ENCODE measurements at places on chromosomes 4 and X.

GRCh38 chr4:104971462-104971861 is 175.2 kb upstream of the TET2 start:
- DNase-seq: no peak

- no peak for DNase-seq
These were observed 95.4 kb upstream of the ADRA2C start for GRCh38 chr4:3670521-3671519.

DNA sequence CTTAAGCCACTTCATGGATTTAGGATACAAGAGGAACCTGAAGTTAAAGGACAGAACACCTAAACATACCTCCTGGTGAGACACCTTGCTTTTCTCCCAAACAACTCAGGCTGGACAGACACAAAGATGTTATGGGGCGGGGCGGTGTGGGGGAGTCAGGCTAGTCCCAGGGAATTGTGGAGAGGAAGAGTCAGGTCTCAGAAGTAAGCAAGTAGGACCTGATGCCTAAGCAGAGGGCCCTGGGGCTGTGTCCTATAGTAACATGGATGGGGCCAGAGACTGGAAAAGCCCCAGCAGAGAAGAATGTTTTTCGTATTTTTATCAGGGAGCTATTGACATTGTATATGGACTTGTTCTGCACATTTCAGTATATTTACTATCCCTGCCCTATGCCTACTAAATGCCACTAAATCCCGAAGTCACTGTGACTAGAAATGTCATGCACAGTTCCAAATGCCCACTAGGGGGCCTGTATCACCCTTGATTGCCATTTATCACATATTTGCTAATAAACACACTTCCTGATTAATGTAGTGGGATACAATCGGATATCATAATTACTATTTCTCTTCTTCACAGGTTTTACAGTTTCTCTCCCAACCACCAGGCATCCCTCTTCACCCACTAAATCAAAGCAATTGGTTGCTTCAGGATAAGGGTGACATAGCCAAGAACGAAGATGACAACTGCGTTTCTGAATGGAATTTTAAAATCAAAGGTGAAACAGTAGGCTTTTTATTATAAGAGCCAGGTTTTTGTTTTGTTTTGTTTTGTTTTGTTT is 23.8 kb upstream of the ARHGAP10 start:
- DNase-seq: peak; percentile 47

- no peak for DNase-seq
These were observed 37.5 kb downstream of the BEX3 start for GRCh38 chrX:103413705-103414387.

- DNase-seq: no peak
These were observed 9.3 kb downstream of the PAPSS1 start for GRCh38 chr4:107710493-107711459.

DNA sequence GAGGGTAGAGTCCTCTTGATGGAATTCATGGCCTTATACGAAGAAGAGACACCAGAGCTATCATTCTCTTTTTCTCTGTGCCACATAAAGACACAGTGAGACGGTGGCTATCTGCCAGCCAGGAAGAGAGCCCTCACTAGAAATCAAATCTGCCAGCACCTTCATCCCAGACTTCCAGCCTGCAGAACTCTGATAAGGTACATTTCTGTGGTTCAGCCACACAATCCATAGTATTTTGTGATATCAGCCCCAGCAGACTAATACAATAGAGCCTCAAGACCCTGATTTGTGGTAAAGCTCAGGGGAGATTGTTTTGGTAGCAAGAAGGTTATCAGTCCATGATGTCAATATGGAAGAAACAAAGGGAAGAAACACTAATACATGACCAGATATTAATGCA is 1213.2 kb downstream of the NLGN4X start:
- no peak for DNase-seq

- no peak for DNase-seq
These were observed 28.5 kb upstream of the FGF5 start for GRCh38 chr4:80237992-80238391.

DNA sequence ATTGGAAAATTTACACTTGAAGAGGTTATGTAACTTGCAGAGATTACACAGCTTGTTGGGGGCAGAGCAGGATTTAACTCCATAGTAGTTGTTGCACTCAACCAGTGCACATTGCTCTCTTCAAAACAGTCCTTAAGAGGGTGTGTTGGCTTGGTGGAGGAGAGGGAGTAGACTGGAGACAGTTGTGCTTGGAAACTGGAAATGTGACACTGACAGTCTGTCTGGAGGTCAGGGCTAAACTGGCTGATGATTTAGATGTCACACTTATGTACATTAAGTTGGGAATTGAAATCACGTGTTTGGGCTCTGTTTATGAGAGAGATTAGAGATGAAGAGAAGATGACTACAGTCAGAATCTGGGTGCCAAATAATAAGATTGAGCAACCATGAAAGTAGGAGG is 32.9 kb downstream of the CCSER1 start:
- DNase-seq: no peak

DNA sequence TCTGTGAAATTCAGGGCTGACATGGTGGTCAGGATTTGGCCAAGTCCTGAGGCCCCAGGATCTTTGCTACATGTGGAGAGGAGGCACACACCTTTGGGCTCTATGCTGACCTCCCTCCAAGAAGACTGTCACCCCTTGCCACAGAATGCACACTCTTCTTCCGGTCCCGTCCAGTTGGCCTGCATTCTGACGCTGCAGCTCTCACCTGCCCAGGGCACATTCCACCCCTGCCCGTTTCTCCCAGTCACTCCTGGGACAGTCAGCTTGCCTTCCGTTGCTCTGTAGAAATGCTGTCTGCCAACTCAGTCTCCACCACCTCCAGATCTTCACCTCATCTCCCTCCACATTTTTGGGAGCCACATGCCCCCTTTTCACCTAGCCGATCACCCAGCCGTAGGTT is 76.7 kb downstream of the SHROOM2 start:
- no peak for DNase-seq

- DNase-seq: no peak
These were observed 8.4 kb upstream of the MAB21L2 start for GRCh38 chr4:150573534-150573933.

DNA sequence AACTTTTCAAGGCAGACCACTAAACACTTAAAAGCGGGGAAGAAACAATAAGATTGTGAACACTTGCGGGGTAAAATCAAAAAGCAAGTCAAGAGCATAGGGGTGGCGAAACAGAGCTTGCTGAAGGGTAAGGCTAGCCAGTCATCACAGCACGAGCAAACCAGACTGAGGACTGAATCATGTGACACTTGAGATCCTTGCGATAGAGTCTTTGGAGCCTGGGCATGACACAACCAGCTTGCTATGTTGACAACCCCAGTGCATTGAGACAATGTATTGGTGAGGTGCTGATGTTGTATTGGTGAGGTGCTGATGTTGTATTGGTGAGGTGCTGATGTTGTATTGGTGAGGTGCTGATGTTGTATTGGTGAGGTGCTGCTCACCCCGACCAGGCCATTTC is 72.3 kb downstream of the SLIT2 start:
- DNase-seq: no peak

DNA sequence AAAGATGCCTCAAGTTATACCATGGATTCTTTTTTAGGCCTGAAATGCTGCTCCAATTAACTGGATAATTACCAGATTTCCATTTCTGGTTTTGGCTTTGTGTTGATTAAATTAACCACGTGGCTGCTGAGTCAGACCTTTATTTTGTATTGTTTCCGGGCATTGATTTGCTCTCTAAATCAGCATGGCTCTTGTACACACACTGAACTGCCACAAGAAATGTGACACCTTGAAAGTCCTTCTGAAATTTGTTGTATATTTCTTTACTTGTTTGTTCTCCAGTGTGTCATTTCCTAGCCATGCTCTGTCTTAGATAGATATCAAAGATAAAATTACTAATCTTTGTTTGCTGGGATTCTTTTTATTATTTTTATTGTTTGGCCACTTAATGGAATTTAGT is 11.7 kb downstream of the MTTP start:
- DNase-seq: no peak

- no peak for DNase-seq
These were observed 166.4 kb downstream of the DCLK2 start for GRCh38 chr4:150244600-150244999.
